ENCODE measurements at places on chromosomes 11 and 22. TPM values are rescaled to one million over a fixed set of nuclear protein-coding genes. Genes with fewer than 3 reads are reported as not detected.

AIFM3 gene
- total RNA-seq, result not detected

IGF2 gene
- 0.08 TPM for total RNA-seq

KCNK4 gene
- total RNA-seq, result not detected

RASSF7 gene
- total RNA-seq, result 30.7 TPM

YPEL1 gene
- total RNA-seq, result 11.0 TPM

LUZP2 gene
- not detected for total RNA-seq

P2RY6 gene
- not detected for total RNA-seq

TMEM109 gene
- total RNA-seq, result 119 TPM

CBLIF gene
- total RNA-seq, result not detected

MEI1 gene
- total RNA-seq, result 54.6 TPM

VSIG2 gene
- total RNA-seq, result not detected

GALNT18 gene
- total RNA-seq, result 0.71 TPM

SCN2B gene
- not detected for total RNA-seq

LRRN4CL gene
- total RNA-seq, result 0.17 TPM

PAX6 gene
- not detected for total RNA-seq

SCGB1A1 gene
- not detected for total RNA-seq

GRCh38 chr11:134149371-134149770 is 74.4 kb downstream of the NCAPD3 start:
- DNase-seq, result no peak

- DNase-seq, result no peak
Measured at GRCh38 chr22:25623310-25623734, 58.8 kb downstream of the GRK3 start.

GRCh38 chr11:9604134-9604533 is 30.7 kb downstream of the WEE1 start:
- no peak for DNase-seq

- DNase-seq, result no peak
Measured at GRCh38 chr11:96172604-96173003, 170.4 kb downstream of the MAML2 start.

DNA sequence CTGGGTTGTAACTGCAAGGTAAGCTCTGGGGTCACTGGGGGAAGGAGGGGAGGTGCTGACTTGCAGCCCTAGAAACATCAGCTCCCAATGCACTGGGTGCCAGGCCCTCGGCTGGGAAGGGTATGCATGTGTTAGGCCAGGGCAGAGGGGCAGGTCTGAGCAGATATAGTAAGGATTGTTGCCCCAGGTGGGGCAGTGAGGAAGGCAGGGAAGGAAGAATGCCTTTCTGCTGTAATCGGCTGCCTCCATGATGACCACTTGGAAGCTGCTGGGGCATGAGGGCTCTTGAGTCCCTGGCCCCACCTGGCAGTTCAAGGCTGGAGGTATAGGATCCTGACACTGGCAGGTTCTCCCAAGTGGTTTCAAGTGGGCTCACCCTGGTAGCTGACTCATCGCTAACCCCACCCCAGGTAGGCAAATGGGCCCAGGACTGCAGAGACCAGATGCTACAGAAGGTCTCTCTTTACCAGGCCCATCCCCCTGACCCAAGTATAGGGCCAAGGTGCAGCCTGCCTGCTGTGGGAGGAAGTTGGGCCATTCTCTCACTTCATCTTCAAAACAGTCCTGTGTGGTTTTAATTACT is 56.7 kb downstream of the TIMP3 start:
- no peak for DNase-seq

GRCh38 chr11:126383339-126384335 is 28.2 kb downstream of the ST3GAL4 start:
- no peak for DNase-seq

- DNase-seq, result no peak
Measured at GRCh38 chr22:32165681-32166080, 6.6 kb upstream of the C22orf42 start.

- no peak for DNase-seq
Measured at GRCh38 chr22:43526946-43527345, 115.1 kb downstream of the MPPED1 start.

- no peak for DNase-seq
Measured at GRCh38 chr22:21755851-21756284, 20.3 kb upstream of the YPEL1 start.

DNA sequence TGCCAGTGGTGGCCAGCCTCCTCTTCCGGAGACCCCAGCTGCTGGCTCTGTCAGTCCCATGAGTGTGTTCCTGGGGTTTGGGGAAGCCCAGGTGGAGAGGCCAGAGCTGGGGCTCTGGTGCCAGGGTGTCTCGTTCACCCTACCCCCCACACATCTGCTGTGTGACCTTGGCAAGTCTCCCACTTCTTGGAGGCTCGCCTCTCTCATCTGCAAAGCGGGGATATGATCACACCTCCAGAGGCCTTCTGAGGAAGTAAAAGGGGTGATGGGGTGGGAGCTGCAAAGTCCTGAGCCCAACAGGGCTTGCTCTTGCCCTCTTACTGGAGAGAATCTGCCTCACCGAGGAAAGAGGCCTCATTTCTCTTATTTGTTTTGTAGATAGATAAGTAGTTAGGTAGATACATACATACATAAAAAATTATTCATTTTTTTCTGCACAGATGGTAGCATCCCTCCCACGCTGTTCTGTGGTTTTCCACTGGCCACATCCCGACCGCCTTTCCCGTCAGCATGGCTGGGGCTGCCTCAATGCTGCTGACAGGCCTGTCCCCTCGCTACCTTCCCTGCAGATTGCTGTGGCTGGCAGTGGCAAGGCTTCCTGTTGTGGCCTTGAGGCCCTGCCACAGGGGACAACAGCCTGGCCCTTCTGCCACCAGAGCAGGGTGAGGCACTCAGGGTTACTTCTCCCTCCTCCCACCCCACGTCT is 23.9 kb downstream of the MYO7A start:
- DNase-seq, result peak; percentile 67

DNA sequence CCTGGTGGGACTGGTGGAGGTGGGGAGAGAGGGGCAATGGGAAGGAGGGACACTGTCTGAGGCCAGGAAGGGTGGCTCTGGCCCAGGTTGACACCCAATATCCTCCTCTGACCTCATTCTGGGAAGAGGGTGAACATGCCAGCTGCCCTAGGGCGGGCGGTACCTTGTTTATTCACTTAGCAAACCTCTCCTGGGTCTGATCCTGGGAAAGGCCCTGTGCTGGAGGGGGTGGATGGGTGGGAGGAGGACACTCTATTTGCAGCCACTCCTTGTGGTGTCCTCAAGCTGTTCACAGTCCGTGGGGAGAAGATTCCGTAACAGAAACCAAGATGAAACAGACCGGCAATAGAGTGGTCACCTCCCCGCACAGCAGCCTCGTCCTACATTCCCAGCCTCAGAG is 49.7 kb upstream of the EIF3D start:
- no peak for DNase-seq

DNA sequence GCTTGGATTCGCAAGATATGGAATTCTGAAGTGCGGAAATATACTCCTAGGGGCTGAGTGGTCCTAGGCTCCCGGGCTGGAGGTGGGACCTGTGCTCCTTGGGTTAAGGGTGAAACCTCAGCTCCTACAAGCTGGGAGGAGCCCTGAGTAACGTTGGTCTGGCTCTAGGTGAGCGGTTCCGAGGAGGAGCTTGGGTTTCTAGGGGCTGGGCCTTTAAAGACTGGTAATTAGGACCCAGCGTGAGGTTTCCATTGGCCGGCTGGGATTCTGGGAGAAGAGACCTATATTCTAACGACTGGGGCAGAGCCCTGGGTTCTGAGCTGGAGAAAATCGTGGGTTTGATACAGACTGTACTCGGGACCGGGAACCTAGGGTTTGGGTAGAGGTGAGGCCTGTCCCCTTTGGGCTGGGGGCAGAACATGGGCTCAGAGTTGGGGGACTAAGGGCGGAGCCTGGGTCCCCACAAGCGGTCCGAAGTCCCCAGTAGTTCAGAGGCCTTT is 882 bp upstream of the MAP4K2 start:
- DNase-seq, result no peak

DNA sequence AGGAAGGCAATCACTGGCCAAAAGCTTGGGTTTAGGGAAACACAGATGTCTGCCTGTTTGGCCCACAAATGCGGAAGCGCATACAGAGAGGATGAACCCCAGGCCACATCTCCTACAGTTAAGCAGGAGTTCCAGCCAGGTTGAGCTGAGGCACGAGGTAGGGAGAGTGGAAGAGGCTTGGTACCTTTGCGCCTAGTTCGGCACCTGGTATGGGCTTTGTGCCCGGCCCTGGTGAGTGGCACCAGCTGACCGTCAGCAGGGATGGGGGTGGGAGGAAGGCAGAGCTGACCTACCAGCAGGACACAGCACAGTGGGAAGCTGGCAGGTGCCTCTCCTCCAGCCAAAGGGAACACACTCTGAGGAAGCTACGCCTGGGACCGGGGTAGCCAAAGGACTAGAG is 57.6 kb downstream of the KCNC1 start:
- no peak for DNase-seq

GRCh38 chr11:64009710-64010109 is 23.5 kb downstream of the OTUB1 start:
- DNase-seq, result no peak

DNA sequence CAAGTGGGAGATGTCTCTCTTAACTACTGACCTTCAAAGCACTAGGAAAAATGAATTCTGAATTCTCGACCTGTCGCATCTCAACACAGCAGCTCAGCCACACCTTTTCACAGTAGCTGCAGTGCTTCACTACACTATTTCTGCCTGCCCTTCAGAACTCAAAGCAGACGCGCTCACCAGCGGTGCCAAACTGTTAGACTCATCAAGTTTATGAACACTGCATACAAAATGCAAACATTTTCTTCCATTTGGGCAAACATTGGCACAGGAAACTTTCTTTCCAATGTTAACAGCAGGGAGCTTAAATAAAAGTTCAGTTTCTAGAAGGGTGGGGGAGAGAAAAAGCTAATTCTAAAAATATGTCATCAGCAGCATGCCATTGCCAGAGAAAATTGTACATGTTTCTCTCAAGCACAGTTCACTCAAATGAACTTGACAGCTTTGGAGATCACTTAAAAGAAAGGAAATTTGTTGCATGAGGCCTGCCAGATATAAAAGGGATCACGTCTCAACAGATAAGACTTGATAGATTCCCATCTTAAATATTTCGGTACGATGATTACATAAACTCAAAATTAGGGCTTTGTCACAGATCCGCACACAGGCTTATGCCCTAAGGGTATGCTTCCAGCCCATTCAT is 82.7 kb downstream of the CADM1 start:
- DNase-seq, result no peak

GRCh38 chr22:43926349-43926710 is 2.7 kb downstream of the PNPLA3 start:
- DNase-seq, result no peak

DNA sequence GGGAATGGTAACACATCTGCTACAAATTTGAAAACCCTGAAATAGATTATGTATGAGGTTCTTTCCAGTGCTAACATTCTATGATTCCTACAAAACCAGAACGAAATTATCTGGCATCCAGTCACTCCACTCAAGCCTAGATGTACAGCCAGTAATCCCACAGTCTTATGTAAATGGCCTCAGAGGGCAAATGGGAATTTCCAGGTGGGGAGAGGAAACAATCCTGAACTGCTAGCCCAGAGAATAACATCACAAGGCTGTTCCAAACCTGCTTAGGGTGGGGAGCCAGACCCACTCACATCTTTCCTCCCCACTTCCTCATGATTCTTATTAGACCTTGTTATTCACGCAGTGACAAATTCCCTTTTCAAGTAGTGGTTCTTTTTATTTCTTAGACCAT is 3.5 kb downstream of the FIBIN start:
- DNase-seq, result no peak

DNA sequence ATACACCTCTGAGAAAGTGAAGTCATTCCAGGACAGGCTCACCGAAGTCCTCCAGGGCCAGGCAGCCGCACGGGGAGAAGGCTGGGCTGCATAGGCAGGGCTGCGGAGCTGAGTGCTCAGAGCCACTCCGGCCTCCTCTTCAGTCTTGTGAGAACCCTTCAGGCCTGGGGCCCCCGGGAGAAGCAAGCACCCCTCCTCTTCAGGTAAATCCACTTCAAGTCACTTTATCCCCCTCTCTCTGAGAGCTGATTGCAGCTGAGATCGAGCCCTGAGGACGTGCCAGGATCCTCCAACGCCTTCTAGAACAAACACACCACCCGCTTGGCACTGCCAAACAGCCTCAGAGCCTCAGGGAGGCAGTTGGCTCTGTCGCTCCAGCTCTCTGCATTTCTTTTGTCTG is 1526.3 kb downstream of the BRD1 start:
- DNase-seq, result no peak

DNA sequence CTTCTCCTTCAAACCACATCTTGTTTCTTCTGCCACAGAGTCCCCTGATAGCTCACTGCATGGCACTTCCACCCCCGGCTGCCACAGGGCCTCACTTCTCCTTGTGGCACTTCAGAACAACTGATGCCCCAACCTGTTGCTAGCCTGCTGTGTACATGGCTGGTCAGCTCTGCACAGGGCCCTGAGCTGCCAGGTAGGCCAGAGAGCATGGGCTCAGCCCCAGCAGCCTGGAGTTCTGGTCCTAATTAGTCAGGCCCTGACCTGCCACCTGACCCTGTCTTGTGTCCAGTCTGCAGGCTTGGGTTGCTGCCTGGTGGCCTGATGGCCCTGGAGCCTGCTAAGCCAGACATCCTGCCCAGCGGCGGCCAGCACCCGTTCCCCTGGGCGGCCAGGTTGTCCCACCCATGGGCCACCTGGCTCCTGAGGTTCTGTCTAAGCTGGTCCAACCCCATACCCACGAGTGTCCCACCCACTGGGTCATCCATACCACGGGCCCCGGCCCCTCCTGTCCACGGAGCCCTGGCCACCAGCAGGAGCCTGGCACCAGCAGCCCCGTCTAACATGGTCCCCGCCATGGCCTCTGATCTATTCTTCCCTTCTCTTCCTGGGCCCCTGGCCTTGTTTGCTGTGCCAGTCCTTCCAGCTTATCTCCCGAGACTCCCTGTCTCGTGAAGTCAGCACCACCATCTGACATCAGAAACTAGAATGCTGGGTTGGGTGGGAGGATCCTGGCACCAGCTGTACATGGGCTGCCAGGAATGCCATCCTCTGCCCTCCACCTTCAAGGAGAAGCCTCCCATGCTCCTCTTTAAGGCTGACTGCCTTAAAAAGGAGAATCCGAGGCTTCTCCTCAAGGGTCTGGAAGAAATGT is 3.1 kb upstream of the CERK start:
- no peak for DNase-seq

DNA sequence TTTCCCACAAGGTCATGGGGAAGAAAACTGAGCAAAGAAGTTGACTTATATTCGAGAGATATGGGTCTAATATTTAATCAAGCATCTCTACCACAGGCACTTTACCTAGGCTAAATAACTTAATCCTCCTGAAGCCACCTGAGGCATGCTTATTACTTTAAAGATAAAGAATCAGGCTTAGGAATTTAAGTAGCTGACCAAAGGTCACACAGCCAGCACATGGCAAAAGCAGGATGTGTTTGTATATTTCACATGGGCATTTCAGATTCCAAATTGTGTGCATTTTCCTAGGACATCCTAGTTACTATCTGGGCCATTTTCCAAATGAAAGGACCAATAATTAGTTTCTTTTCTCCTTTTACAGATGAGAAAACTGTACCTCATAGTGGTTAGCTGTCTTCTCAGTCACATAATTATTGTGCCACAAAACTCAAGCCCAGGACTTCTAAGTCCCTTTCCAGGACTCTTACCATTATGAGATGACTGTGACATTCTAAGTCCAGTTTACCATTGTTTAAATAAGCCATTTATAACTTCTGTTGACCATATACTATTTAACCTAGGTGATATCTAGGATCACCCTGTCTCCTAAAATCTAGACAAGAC is 112.1 kb upstream of the ZC3H12C start:
- DNase-seq, result no peak

- no peak for DNase-seq
Measured at GRCh38 chr11:133497477-133498140, 34.7 kb downstream of the OPCML start.

- DNase-seq, result no peak
Measured at GRCh38 chr11:127334466-127334865, 333.9 kb upstream of the KIRREL3 start.

Measured in activated CD4-positive, alpha-beta T cell treated with anti-CD3 and anti-CD28 coated beads, Interleukin-2, amount 10 ng/mL, durations not matched to agents 7 days and 5 days (primary cell).